ENCODE measurements at places on chromosomes 12 and 14.

DNA sequence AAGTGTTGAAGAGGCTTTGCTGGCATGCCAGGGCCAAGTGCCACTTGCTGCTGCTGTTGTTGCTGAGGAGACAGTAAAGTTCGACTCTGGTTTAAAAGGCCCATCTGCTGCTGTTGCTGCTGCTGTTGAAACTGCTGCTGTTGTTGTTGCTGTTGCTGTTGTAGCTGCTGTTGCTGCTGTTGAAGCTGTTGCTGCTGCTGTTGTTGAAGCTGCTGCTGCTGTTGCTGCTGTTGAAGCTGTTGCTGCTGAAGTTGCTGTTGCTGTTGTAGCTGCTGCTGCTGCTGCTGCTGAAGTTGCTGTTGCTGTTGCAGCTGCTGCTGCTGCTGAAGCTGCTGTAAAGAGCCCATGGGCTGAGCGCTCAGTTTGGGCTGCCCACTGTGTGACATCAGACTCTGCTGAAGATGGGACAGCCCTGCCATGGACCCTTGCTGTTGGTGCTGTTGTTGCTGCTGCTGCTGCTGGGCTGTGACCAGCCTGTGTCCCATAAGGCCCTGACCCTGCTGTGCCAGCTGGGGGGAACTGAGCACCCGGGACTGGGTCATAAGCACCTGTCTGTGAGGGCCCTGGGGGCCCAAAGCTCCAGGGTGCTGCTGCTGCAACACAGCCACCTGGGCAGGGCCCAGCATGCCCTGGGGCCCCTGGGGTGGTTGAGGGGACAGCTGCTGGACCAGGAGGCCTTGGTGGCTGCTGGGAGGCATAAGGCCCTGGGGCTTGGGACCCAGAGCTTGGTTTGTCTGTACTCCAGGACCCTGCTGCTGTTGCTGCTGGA lies 14.3 kb upstream of the PRKAG1 start:
- no peak for DNase-seq

DNA sequence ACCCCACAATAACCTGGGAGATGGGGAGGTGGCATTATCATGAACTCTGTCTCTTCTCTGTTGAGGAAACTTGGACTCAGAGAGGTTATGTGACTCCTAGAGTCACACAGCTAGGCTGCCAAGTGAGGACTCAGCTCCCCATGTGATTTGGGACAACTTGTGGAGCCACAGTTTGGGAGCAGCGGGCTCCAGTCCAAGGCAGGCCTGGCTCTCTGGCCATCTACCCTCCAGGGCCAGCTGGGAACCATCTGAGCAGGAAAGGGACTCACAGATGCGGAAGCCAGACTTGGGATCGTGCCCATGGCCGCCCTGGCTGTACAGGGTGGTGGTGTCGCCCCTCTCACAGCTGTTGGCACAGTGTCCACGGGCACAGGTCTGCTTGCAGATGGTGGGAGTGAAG lies 59.1 kb downstream of the ISCA2 start:
- DNase-seq, result no peak

- DNase-seq, result no peak
Measured at GRCh38 chr12:42957561-42958290, 368.2 kb upstream of the PRICKLE1 start.

GRCh38 chr12:886206-886605 lies 63.3 kb downstream of the RAD52 start:
- DNase-seq, result no peak

- DNase-seq, result no peak
Measured at GRCh38 chr12:45220363-45220931, 4.6 kb downstream of the ANO6 start.

- no peak for DNase-seq
Measured at GRCh38 chr12:22615963-22616501, 8.9 kb upstream of the ETNK1 start.

GRCh38 chr12:104049278-104049902 lies 597 bp downstream of the GLT8D2 start:
- DNase-seq, result no peak

- no peak for DNase-seq
Measured at GRCh38 chr12:128617304-128617833, 206.4 kb downstream of the SLC15A4 start.

DNA sequence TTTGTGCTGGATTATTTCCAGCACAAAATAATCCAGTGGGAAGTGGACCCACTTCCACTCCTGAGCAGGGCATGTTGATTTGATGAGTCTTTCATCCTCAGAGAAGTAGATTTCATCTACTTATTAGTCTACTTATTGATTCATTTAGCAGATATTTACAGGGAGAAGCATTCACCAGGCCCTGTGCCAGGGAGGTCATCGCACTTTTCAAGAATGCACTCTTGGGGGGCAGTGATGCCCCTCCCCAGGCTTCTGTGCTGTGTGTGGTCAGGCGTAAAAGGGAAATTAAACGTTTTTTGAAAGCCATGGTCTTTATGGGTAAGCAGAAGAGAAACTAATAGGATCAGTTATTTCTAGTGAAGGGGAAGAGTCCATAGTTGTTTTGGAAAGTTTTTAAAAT lies 610.7 kb upstream of the TMEM132C start:
- DNase-seq, result no peak

DNA sequence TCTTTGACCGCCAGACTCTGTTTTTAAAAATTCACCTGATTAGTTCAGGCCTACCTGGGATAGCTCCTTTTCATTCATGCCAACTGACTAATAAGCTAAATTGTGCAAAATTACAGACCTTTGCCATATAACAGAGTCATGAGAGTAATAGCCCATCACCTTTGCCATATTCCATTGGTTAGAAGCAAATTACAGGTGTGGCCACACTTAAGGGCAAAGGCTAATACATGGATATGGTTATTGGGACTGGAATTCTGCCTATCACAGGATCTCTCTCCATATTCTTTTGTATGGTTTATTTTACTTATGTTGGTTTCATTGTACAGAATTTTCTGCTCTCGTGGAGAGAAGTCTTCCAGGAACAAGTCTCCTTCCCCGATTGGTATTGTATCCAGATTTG lies 115.2 kb downstream of the EGLN3 start:
- no peak for DNase-seq

DNA sequence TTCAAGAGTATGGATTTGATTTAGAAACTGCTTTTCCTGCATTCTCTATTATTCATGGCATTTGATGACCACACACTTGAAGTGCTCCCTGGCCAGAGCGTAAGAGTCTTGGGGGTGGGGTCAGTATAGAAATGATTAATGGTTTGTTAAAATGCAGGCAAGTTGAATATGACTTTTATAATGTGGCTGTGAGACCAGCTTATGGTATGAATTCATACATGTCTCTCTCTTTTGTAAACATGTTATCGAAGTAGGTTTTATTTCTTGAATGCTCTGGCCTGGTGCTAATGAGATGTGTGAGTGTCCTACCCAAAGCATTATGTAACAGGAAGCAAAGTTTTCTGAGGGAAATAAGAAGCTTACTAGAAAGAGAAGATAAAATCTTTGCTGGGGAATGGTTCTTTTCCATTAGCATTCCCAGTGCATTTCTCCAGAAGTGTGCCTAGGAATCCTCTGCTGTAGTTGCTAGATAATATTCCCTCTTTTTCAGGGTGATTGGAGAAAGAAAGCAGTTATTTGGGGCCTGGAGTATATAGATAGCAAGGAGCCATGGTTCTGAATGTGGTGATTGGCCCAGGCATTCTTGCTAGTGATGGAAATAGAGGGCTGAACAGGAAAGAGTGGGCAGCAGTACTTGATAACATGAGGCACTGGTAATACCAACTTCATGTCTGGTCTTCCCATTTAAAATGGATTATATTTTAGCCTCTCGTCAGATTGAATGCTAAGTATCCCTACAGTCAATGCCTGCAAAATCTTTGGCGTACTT lies 289.7 kb downstream of the RAD51B start:
- no peak for DNase-seq

DNA sequence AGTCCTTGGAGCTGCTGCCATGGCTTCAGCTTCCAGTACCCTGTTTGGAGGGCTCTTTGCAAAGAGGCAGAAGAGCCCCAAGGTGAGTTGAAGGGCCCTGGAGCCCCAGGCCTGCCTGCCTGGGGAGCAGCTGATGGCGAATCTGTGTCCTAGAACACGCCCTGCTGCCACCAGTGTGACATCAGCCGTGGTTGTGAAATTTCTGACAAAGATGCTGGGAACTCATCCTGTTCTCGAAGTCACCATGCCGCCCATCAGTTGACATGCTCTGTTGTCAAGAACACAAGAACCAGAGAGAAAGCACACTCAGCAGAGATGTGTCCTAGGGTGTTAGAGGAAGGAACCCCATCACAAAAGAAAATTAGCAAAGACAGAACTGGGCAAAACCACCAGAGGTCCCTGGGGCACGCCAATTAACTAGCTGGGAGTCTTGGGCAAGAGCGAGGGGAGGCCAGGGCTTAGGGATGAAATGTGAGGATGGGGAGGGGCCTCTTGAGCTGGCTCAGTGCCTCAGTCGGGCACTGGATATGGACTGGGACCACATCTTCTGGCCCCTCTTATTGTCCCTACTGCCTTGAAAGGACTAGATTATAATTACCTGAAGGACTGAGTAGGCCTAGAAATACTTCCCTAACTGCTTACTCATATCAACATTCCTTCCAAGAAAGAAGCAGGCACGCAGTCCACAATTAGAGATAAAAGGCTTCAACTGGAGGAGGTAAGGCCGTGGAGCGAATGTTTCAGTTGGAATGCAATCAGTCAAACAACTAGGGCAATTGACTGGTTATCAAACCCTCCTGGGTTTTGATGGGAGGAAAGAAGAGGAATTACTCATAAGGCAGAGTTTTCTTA lies 163.1 kb downstream of the CACNA1C start:
- no peak for DNase-seq

DNA sequence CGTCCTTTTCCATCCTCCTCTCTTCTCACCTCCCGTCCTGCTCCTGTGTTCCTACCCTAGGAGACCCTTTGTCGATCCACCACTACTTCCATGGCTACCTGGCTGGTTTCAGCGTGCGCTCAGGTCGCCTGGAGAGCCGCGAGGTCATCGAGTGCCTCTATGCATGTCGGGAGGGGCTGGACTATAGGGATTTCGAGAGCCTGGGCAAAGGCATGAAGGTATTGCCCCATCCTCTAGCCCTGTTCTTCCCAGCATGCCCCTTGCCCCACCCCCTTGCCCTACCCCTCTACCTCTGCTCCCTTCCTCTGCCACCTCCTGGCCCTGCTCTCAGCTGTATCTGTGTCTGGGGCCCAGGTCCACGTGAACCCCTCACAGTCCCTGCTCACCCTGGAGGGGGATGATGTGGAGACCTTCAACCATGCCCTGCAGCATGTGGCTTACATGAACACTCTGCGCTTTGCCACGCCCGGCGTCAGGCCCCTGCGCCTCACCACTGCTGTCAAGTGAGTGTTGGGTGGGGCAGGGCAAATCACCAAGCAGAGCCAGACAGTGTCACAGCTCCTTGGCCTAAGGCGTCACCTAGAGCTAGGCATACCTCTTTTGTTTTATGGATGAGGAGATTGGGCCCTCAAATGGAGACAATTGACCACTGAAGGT lies 12.8 kb downstream of the CLSTN3 start:
- DNase-seq, result no peak

DNA sequence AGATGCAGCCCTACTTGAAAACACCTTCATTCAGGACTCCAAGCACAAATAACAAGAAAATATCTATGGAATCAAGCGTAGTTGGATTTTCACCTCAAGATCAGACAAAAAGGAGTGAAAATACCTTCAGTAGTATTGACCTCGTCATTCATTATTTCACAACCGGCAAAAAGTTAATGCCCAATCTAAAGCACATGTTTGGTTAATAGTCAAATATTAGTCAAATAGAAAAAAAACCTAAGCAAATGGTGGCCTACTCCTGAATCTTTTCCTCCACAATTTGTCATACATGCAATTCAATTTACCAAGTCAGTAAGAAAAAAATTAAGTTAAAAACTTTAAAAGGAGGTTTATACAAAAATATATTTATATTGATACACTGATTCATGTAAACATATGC lies 50.0 kb downstream of the SLC38A4 start:
- DNase-seq, result no peak

- no peak for DNase-seq
Measured at GRCh38 chr12:80845639-80846038, 92.1 kb downstream of the LIN7A start.

GRCh38 chr12:32115404-32116104 lies 8.9 kb downstream of the BICD1 start:
- no peak for DNase-seq

DNA sequence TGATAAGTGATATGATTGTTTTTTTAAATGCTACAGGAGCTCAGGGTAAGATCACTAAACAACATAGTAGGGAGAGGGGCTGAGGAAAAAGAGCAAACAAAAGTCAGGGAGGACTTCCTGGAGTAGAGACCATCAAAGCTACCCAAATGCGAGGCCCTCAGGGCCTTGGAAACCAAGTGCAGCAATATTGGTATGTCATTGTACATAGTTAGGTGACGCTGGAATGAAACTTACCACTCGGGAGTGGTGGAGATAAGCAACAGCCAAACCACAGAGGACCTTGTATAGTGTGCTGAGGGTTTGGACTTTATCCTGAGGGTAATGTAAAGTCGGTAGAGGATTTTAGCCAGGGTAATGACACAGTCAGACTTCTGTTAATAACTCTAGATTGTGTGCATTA lies 13.8 kb downstream of the KITLG start:
- no peak for DNase-seq

GRCh38 chr12:4355156-4356040 lies 24.1 kb downstream of the FGF23 start:
- DNase-seq, result no peak

DNA sequence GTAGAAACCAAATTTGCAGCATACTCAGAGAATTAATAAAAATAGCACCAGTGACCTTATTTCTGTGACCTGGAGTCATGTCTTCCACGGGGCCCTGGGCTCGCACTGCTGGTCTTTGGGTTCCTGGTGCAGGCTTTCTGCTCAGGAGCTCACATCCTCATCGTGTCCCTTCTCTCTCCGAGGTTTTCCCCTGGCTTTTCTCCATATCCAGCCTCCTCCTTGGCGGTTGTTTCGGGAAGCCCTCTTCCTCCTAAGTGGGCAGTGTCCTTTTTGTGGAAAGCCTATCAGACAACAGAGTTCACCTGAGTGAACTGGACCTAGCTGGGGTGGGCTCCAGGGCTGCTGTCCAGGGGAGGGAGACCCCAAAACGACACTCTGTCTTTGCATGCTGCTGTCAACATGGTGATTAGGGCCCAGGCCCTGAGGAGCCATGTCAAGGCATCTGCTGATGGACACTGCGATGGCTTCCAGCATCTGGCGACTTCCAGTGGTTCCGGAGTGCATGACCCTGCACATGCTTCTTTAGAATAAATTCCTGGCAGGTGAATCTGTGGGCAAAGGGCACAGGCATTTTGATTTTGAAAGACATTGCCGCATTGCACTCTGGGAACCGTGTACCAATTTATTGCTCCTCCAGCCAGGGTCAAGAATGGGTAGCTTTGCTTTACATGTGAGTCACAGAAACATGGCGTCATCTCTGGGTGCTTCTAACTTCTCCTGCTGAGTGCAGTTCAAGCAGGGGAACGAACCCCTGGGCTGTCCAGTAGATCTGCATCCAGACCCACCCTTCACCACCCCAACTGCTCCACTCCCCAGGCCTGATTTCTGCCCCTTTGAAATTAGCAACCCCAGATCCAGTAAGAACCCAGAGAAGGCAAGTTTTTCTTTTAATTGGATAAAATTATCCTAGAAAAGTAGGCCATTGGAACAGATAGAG lies 136.8 kb downstream of the ADGRD1 start:
- no peak for DNase-seq
